Dermis blood vessel endothelial cell (primary cell): ENCODE measurements at places on chromosomes 1 and 21.

DNA sequence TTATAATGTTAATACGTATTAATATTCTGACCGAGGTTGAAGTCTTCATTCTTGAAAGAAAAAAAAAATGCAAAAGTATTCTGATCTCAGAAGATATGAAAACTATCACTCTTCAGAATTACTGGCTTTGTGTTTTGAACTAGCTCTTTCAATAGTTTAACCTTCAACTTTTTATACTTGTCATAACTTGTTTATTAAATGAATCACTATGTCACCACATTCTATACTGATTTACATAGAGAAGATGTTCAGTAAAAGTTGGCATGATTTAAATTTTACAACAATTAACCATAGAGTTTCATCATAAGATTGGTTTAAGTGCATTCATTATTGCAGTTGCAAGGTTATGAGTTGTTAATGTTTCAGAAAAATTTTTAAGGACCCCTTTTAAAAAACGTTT, 57.3 kb downstream of the HS2ST1 start:
- no peak for DNase-seq

GRCh38 chr1:109823543-109824348, 60.0 kb upstream of the EPS8L3 start:
- peak; percentile 22 for DNase-seq

DNA sequence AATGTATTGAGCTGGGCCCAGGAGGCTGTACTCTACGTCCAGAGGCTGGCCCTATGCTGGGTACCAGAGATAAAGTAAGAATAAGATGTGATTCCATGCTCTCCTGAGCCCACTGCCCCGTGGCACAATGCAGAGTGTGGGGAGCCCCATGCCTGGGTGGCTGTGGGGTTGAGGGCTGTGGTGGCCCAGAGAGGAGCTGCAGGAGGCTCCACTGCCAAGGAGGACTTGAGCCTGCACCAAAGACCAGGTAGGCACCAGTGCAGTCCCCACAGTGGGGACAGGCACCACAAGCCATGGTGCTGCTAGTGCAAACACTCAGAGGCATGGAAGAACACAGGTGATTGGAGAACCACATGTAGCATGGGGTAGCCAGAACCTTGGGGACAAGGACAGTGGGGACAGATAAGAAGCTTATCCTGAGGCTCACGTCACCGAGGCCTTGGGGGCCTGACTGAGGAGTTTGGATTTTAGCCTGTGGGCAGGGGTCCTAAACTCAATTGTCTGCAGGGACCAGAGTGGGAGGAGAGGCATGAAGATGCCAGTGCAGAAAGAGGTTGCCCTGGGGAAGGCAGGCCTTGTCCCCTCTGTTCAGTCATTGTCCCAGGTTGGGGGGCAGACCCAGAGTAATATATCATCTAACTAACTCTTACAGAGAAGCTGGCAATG, 21.9 kb upstream of the EPS8L3 start:
- DNase-seq: no peak

DNA sequence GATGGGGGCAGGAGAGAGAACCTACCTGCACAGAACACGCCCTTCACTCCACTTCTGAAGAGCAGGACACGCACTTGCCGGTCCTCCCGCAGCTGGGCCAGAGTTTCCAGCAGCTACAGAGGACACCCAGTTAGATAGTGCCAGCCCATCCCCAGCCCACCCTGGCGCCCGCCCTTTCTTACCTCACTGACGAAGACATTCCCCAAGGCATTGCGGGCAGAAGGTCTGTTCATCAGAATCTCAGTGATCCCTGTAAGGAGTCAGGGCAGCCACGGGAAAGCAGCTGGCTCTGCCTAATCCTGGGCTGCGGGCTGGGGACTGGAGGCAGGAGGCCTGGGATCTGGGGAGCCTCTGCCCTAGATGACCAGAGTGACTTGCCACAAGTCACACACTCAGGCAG, 10.0 kb downstream of the ECHDC2 start:
- DNase-seq: no peak

DNA sequence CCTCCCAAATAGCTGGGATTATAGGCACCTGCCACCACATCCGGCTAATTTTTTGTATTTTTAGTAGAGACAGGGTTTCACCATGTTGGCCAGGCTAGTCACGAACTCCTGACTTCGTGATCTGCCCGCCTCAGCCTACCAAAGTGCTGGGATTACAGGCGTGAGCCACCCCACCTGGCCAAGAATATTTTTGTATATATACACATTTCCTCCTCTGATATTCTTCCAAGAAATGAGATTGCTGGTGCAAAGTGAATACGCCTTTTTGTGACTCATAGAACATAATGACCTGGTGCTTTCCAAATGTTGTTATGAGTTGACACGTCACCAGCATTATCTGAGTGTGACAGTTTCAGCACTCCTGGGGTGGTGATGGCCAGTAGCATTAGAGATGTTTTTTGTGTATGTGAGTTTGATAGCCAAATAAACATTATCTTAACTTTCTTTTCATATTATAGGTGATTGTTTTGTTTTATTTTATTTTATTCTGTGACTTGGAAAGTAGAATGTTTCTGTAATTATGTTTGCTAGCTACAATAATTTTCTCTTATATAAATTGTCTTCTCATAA, 54.9 kb downstream of the KCNK1 start:
- DNase-seq: no peak

GRCh38 chr1:164618202-164618564, 59.2 kb downstream of the PBX1 start:
- DNase-seq: no peak
